SJCRH30 (cell line): ENCODE measurements at places on chromosomes 16 and 17. TPM values are rescaled to one million over a fixed set of nuclear protein-coding genes. Genes with fewer than 3 reads are reported as not detected.

- H3K36me3 ChIP-seq: no peaks in the 10 kb centered on the region
- peaks cover 13% of the 10 kb centered on the region for H3K4me1 ChIP-seq
Observed at GRCh38 chr17:57485566-57485865, 229.2 kb downstream of the MSI2 start.

DNA sequence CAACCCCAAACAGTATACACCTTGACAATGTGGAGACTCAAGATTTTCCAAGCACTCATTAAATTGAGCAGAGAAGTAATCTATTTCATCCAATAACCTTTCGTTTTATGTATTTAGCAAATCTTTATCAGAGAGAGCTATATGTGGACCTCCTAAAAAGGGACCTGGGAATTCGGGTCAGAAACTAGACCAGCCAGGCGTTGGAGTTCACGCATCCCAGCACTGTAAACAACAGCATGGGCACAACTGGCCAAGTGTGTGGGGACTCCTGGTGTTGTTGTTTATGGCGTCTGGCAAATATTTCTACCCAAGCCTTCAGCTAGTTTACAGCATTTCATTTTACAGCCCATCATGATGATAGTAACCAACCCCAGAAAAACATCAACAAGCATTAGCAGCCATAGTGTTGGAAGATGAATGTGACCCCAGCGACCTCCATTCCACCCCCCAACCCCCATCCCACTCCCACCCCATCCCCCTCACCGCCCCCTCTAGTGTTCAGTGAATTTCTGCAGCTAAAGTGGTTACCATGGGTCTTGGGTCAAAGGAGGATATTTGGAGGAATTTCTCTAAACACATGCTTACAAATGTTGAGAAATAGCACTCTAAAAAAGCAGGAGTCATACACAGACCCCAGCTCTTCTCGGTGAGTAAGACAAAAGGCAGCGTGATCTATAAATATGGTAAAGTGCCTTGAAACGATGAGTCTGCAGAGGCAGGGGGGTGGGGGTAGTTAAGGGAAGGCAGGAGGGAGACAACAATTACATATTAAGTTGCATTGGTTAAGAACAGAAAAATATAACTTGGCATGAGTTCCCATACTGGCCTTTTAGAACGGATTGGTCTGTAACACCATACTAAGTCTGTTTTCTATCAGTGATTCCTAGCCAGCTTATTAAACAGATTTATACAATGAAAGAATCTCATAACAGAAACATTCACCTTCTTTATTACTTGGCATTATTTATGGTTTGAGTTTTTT lies 91.4 kb upstream of the TBX2 start:
- H3K36me3 ChIP-seq: no peaks in the 10 kb centered on the region
- no peak overlapping the region for H3K27ac ChIP-seq
- H3K4me3 ChIP-seq: no peak overlapping the region
- DNase-seq: no peak
- no peaks in the 10 kb centered on the region for H3K4me1 ChIP-seq

DNA sequence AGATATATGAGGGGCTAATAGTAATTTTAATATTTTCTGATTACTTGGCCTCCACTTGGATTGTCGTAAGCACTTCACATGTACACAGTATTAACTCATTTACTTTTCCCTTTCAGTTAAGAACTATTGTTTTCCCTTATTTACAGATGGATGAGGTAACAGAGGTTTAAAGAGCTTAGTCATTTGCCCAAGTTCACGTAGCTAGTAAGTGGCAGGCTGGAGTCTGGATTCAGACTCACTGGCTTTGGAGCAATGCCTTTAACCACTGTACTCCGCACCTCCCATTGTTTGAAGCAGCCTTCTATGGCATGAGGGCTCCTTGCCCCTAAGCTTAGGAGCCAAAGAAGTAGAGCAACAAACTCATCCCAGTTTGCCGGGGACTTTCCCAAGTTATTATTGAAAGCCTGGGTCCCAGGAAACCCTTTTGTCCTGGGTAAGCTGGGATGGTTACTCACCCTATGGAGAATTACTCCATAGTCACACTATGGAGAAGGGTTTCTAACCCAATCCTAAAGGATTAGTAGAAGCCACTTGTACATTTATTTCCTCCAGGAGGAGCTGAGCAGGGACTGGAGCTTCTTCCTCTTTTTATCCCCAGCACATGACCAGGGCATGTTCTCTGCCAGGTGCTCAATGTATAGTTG lies 12.3 kb downstream of the FOXL1 start:
- DNase-seq: no peak
- H3K36me3 ChIP-seq: no peaks in the 10 kb centered on the region
- no peak overlapping the region for H3K27ac ChIP-seq
- H3K4me3 ChIP-seq: no peak overlapping the region

DNA sequence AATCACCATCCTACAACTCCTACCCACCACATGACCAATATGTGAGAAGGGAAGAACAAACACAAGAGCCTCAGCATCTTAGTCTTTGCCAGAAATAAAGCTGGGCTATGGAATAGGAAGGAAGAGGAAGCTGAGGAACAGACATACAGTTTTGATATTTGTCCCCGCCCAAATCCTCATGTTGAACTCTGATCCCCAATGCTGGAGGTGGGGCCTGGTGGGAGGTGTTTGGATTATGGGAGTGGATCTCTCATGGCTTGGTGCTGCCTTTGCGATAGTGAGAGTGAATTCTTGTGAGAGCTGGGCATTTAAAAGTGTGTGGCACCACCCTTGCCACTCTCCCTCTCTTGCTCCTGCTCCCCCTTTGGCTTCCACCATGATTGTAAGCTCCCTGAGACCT lies 52.4 kb upstream of the NLK start:
- DNase-seq: no peak
- no peaks in the 10 kb centered on the region for H3K4me1 ChIP-seq
- H3K4me3 ChIP-seq: no peak overlapping the region
- H3K27ac ChIP-seq: no peak overlapping the region

- H3K4me3 ChIP-seq: no peak overlapping the region
- no peak for DNase-seq
- H3K36me3 ChIP-seq: peaks cover 78% of the 10 kb centered on the region
- H3K4me1 ChIP-seq: peaks cover 14% of the 10 kb centered on the region
Observed at GRCh38 chr17:40298726-40299125, 10.3 kb upstream of the RARA start.

Gene PIMREG
- 87.2 and 94.7 TPM in 2 replicates for total RNA-seq
